ENCODE measurements at places on chromosomes 2 and 18. TPM values are rescaled to one million over a fixed set of nuclear protein-coding genes. Genes with fewer than 3 reads are reported as not detected.

Gene ACMSD
- 0.20 TPM for total RNA-seq

Gene GULP1
- 0.13 TPM for total RNA-seq

Gene EPC2
- 58.4 TPM for total RNA-seq

Gene TMEM150A
- total RNA-seq = 16.2 TPM

Gene TGOLN2
- total RNA-seq = 175 TPM

Gene PREPL
- total RNA-seq = 29.7 TPM

Gene ASTL
- total RNA-seq = 1.4 TPM

Gene GKN1
- total RNA-seq = not detected

Gene CYP27A1
- 0.60 TPM for total RNA-seq

Gene SMYD1
- not detected for total RNA-seq

Gene SERPINB11
- not detected for total RNA-seq

Gene PHOSPHO2
- 8.6 TPM for total RNA-seq

Gene EIPR1
- 27.8 TPM for total RNA-seq

Gene PXDN
- 5.4 TPM for total RNA-seq

Gene CAB39
- 102 TPM for total RNA-seq

Gene ASXL3
- total RNA-seq = not detected

Gene CNGA3
- total RNA-seq = not detected

Gene CCT4
- total RNA-seq = 112 TPM

Gene PLCD4
- 0.90 TPM for total RNA-seq

Gene SPR
- total RNA-seq = 0.35 TPM

Gene RGPD4
- total RNA-seq = 0.20 TPM

Gene GAD1
- total RNA-seq = not detected

Gene VWC2L
- not detected for total RNA-seq

Gene NCKAP5
- total RNA-seq = not detected

Gene GPBAR1
- 1.1 TPM for total RNA-seq

Measured in T-cell (primary cell).